Fibroblast of the aortic adventitia (primary cell): ENCODE measurements at places on chromosomes 5 and 9. TPM values are rescaled to one million over a fixed set of nuclear protein-coding genes. Genes with fewer than 3 reads are reported as not detected.

PIP5K1B gene
- total RNA-seq = not detected in 2 replicates

FOXD4L6 gene
- total RNA-seq = not detected in 2 replicates

LHX3 gene
- total RNA-seq = not detected in 2 replicates

CD74 gene
- 0.41 and 1.1 TPM in 2 replicates for total RNA-seq

ACOT12 gene
- 0.27 TPM in 1 of 2 replicates, not detected in the other for total RNA-seq

C9 gene
- not detected in 2 replicates for total RNA-seq

TAL2 gene
- not detected in 2 replicates for total RNA-seq

MEGF10 gene
- not detected in 2 replicates for total RNA-seq

GNE gene
- total RNA-seq = 11.4 and 23.8 TPM in 2 replicates

TAF9 gene
- 29.3 and 86.2 TPM in 2 replicates for total RNA-seq

PCDHA3 gene
- total RNA-seq = 0.27 and 0.49 TPM in 2 replicates

C7 gene
- 2.4 and 762 TPM in 2 replicates for total RNA-seq

TSLP gene
- total RNA-seq = 1.4 and 20.8 TPM in 2 replicates

FBP1 gene
- not detected in 2 replicates for total RNA-seq

PCDHB4 gene
- total RNA-seq = 0.09 and 0.65 TPM in 2 replicates

EIF4E1B gene
- total RNA-seq = not detected in 2 replicates

ACSL6 gene
- total RNA-seq = not detected in 2 replicates

FBN2 gene
- total RNA-seq = 19.8 and 45.1 TPM in 2 replicates

CDH9 gene
- total RNA-seq = 0.16 TPM in 1 of 2 replicates, not detected in the other

SOX30 gene
- total RNA-seq = 0.09 TPM in 1 of 2 replicates, not detected in the other

PCDHA12 gene
- 0.09 and 0.33 TPM in 2 replicates for total RNA-seq

LCN15 gene
- total RNA-seq = not detected in 2 replicates

SLC6A19 gene
- total RNA-seq = not detected in 2 replicates

DAPK1 gene
- total RNA-seq = 30.9 and 119 TPM in 2 replicates

MCC gene
- total RNA-seq = 58.6 and 62.4 TPM in 2 replicates

IFNB1 gene
- total RNA-seq = not detected in 2 replicates

ALDH1B1 gene
- 10.4 and 14.3 TPM in 2 replicates for total RNA-seq

GRXCR2 gene
- total RNA-seq = 0.09 TPM in 1 of 2 replicates, not detected in the other

CTNND2 gene
- total RNA-seq = 1.9 TPM in 1 of 2 replicates, not detected in the other

OBP2B gene
- total RNA-seq = not detected in 2 replicates

BHMT2 gene
- total RNA-seq = 5.0 and 6.8 TPM in 2 replicates

SLC36A2 gene
- total RNA-seq = not detected in 2 replicates

MSX2 gene
- total RNA-seq = under 0.01 and 0.82 TPM in 2 replicates

FBP2 gene
- total RNA-seq = not detected in 2 replicates

MRPS2 gene
- 5.5 and 21.4 TPM in 2 replicates for total RNA-seq

AGXT2 gene
- total RNA-seq = not detected in 2 replicates

OR13C4 gene
- total RNA-seq = not detected in 2 replicates

ADGRV1 gene
- total RNA-seq = 0.18 and 0.25 TPM in 2 replicates

ASS1 gene
- total RNA-seq = 73.1 and 123 TPM in 2 replicates

GPR151 gene
- not detected in 2 replicates for total RNA-seq

LCN9 gene
- not detected in 2 replicates for total RNA-seq

C9orf43 gene
- total RNA-seq = 0.63 and 1.7 TPM in 2 replicates

PCDHB11 gene
- 0.08 and 0.27 TPM in 2 replicates for total RNA-seq

SPINK6 gene
- total RNA-seq = not detected in 2 replicates

LRRTM2 gene
- 0.33 and 3.6 TPM in 2 replicates for total RNA-seq

ADAM19 gene
- total RNA-seq = 11.2 and 15.5 TPM in 2 replicates

IFNE gene
- 4.5 and 18.3 TPM in 2 replicates for total RNA-seq

PTCD2 gene
- 13.1 and 13.6 TPM in 2 replicates for total RNA-seq

LCNL1 gene
- 0.54 and 15.3 TPM in 2 replicates for total RNA-seq

DMRT2 gene
- total RNA-seq = 0.18 TPM in 1 of 2 replicates, not detected in the other

CAMK2A gene
- 0.09 TPM in 1 of 2 replicates, not detected in the other for total RNA-seq

HMGXB3 gene
- total RNA-seq = 35.4 and 108 TPM in 2 replicates

MYORG gene
- total RNA-seq = 0.90 and 1.3 TPM in 2 replicates
